Activated gamma-delta T cell (primary cell): ENCODE measurements at places on chromosomes 2 and 18.

DNA sequence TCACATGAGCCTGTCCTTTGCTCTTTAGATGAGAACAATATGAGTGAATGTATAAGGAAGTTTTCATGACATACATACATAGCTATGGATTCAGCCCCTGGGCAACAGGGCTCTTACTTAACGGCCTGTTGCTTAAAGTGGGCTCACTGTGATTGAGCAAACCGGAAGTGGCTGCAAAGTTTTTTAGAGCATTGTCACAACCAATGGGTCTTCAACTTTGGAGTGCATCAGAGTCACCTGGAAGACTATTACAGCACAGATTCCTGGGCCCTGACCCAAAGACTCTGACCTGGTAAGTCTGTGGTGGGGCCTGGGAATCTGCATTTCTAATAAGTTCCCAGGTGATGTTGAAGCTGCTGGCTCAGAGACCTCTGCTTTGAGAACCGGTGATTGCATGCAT lies 106.3 kb upstream of the SEC11C start:
- no peak for DNase-seq

DNA sequence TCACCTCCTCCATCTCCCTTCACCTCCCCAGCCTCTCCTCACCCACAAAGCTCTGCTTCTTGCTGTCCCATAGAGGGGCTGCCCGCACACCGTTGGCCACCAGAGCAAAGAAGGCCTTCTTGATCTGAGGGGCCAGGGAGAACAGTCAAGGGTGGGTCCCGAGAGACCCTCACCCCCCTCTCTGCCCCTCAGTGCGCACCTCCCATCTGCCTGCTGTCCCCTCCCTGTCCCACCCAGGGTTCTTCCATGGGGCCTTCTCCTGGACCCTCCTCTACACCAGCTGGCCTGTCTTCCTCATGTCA lies 3.2 kb downstream of the PRKAG3 start:
- DNase-seq: no peak

- DNase-seq: no peak
These were observed 418.9 kb downstream of the EPHA4 start for GRCh38 chr2:221153226-221153625.

DNA sequence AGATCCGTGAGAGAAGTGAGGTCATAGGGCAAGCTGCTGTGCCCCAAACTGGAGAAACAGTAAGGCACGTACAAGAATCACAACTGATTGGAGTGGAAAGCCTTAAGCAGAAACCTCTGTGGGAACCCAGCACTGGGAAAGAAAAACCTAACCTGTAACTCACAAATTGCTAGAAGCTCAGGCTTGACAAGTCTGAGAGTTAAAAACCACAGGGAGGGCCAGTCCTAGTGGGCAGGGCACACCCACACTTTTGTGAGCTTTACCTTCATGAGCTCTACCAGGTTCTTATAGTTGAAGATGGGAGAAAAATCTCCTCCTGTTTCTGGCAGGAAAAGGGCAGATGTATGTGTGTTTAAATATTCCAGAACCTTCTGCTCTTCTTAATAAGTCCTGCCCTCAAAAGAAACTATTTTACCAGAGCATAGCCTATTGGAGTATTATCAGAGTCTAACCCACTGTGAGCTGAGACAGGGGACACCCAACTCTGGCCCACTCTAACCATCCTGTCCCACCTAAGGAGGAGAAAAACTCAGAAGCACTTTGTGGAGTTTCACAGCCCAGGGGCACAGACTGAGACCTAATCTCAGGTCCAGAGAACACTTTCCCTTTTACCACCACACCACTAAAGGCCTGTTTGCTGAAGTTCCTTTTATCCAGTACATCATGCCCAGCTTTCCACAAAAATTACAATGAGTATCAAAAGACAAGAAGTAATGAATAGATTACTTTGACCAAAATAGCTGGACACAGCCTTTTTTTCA lies 1265.7 kb upstream of the CHAC2 start:
- DNase-seq: no peak

DNA sequence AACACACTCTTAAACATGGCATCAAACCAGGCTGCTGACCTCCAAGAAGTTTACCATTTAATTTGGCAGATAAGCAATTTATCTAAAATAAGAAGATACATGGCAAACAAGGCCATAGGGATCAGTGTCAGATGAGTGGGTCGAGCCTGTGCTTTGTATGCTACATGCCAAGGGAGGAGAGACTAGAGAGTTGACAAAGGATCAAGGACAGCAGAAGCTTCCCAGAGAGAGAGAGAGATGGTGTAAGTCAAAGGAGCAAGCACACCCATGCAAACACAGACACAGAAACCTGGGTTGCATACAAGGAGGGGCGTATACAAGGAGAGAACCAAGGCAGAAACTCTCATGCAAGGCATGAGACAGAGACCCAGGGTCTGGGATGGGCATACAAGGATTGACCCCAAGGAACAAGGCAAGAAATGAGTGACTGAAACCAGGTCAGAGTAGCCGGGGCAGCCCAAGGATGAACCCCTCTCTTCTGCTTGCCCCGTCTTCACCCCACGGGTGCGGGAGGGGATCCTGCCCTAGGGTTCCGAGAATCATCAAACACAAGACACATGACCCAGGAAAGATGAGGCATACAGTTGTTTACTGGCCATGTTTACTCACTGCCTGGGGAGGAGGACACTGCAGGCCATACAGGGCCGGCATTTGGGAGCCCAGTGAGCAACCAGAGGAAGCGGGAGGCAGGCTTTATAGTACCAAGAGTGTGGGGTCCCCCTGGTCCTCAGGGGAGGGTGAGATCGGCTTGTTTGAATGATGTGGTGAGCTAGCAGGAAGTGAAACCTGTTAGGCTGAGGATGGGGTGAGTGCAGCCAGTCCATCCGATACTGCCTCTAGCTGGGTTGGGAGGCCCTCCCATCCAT lies 529.2 kb upstream of the ID2 start:
- DNase-seq: no peak

- DNase-seq: no peak
These were observed 36.5 kb downstream of the OSR1 start for GRCh38 chr2:19321946-19322345.

DNA sequence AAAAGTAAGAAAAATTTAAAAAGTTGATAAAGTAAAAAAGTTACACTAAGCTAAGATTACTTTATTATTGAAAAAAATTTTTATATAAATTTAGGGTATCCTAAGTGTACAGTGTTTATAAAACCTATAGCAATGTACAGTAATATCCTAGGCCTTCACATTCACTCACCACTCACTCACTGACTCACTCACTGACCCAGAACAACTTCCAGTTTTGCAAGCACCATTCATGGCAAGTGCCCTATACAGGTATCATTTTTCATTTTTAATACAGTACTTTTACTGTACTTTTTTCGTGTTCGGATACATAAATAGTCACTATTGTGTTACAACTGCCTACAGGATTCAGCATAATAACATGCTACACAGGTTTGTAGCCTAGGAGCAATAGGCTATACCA lies 8.9 kb upstream of the THUMPD2 start:
- DNase-seq: no peak

- no peak for DNase-seq
These were observed 14.6 kb upstream of the SEMA4C start for GRCh38 chr2:96884299-96885094.

DNA sequence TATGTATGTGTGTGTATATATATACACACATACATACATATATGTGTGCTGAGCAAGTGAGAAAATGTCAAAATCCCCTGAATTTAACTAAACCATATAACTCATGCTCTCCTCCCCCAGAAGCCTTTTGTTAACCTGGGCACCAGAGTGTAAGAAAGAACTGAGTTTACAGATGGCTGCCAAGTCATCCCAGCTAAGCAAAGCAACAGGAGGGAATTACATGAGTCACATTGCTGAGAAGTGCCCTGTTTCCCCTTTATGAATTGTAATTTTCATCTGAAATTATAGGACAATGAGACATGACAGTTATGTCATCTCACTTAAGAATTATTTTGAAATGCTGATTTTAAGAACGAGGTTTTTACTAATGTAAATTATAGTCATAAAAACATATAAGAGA lies 29.9 kb downstream of the SCN7A start:
- DNase-seq: no peak

GRCh38 chr2:99425022-99425421 lies 64.8 kb downstream of the REV1 start:
- DNase-seq: no peak

DNA sequence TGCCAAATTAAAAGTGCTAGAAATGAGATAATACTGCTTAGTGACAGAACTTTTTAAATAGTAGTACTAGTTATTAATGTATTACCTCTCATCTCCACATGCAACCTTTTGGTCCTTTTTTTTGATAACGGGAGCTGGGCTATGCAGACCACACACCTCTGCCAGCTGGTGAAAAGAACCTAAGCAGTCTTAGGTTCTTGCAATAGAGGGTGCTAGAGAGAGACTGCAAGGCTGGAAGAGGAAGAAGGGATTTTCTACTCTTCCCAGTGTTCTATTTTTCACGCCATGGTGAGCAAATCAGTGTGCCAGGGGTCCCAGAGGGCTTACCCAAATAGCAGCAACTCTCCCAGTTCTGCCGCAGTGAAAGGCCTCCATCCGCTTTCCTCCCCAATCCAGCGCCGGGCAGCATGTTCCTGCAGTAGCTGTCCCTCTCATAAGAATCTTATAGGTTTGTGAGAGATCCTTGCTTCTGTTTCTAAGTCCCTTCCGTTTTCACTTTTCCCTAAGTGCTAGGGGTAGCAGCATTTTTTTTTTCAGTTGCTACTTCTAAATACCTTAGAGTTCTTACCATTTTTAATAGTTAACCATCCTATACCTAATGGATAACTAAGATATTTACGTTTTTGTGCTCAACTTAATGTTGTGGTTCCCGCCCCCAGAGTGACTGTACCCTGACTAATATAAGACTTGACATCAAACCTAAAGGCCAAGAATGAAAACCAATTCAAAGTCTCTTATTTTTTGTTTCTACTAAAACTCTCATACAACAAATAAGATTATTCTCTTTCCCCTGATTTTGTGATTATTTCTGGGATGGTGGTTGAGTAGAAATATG lies 69.4 kb upstream of the UBE2E3 start:
- no peak for DNase-seq

- no peak for DNase-seq
These were observed 21.6 kb upstream of the SLC9A2 start for GRCh38 chr2:102597788-102598187.

DNA sequence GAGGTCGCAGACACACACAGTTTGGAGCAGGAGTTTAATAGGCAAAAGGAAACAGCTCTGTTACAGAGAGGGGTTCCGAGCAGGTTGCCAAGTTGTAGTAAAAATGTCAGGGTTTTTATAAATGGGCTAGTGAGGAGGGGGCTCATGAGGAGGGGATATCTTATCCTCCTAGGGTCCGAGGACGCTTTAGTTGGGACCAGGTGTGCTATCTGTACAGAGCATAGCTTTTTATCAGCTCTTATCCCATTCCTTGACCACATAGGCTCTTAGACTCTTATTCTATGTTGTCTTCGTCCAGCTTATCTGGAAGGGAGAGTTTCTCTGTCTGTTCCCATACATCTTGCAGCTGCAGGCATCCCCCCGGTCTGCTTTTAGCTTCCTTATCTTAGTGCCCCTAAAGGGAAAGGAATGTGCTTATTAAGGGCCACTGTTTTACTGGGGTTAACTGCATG lies 44.7 kb downstream of the PDK1 start:
- DNase-seq: no peak

GRCh38 chr2:239717706-239718105 lies 307.4 kb downstream of the NDUFA10 start:
- DNase-seq: no peak

- DNase-seq: no peak
These were observed 265.6 kb downstream of the DSEL start for GRCh38 chr18:67250776-67251424.

- no peak for DNase-seq
These were observed 242.1 kb upstream of the OSR1 start for GRCh38 chr2:19600506-19600905.

- no peak for DNase-seq
These were observed 312.7 kb downstream of the HRH4 start for GRCh38 chr18:24773101-24773500.

- no peak for DNase-seq
These were observed 49.3 kb upstream of the ROCK2 start for GRCh38 chr2:11393711-11394236.

DNA sequence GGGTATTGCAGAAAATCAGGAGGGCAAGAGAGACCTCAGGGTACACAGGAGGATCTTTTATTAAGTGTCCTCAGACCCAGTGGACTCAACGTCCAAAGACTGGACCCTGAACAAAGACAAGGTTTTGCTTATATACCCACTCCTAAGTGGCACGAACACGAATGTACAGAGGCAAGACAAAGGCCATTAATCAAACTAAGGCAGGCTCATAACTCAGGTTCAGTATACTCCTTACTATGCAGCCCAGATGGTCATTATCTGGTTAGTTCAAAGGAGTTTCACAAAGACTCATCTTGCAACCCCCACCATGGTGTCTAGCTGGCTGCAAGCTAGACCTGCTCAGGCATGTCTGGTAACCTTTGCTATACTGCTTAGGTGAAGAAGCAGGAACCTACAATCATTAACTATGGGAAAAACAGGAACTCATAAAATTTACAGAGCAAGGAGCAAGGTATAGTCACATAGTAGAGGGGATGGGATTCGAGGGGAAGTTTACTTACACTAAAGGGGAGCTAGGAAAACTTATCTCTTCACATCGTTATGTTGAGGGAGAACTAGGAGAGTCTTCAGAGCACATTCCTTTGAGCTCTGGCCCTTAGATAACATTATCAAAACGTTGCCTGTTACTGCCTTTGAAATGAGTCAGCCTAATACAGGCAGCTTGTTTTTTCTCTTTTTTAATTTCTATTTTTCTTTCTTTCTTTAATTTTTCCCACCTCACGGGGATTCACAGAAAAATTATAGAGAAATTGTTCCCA lies 33.9 kb downstream of the SLC4A3 start:
- DNase-seq: no peak

DNA sequence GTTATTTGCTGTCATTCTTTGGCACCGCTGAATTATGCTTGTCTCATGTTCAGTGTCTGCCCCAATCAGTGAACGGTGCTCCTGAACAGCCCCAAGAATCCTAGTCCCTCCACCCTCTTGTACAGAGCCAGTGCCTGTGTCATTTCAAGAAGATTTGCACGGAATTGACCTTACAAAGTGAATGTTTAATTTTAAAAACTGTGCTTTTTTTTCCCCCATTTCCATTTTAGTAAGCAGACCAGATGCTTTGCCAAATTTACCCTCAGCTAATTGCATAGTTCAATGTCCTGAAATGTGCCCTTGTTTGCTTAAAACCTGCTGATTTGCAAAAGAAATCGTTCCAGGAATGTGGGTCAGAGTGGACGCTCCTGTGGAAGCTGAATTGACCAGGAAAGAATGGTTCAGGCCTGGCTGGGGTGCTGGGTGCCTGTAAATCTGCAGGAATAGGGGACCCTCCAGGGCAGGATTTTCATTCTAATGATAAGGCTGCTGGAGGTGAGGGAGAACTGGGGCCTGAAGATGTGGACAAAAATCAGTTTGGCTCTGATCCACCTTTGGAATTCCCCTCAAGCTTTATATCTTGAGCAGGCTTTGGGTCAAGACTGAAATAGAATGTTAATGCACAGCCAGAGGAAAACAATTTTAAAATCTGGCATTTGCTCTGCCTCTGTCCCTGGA lies 20.1 kb downstream of the TMEM17 start:
- DNase-seq: no peak

GRCh38 chr2:233489666-233490065 lies 76.9 kb downstream of the USP40 start:
- no peak for DNase-seq
